ENCODE measurements at places on chromosomes 6 and 20.

DNA sequence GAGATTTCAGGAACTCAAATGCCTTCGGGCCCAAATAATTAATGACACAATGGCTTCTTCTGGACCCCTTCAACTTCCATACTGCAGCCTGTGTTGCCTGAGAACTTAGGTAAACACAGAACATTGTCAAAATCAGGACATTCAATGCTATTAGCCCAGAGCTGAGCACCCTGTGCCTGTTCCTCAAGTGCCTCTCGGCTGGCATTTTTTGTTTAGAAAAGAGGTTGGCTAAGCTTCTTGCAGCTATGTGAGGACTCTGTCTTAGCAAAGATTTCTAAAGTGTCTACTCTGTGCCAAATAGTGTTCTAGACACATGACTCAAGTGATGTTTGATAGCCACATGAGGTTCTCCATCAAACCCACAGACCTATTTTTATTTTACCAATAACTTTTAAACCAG lies 289.3 kb upstream of the ARID1B start:
- no peak for DNase-seq

DNA sequence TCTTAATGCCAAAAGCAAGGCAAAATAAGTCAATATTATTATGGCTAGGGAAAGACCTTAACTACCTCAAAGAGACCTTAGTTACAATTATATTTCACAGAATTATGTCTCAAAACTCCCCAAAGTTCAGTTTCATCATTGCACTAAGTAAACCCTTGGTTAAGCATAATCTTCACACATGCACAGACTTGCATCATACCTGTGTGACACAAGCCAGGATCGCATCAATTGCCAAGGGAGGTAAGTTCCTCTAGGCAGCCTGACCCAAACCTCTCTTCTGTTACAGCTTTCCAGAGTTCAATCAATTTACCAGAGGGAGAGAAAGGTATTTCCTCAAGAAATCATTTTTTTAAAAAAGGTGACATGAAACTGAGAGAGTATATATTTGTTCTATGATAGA lies 31.9 kb upstream of the PRSS35 start:
- DNase-seq = no peak

DNA sequence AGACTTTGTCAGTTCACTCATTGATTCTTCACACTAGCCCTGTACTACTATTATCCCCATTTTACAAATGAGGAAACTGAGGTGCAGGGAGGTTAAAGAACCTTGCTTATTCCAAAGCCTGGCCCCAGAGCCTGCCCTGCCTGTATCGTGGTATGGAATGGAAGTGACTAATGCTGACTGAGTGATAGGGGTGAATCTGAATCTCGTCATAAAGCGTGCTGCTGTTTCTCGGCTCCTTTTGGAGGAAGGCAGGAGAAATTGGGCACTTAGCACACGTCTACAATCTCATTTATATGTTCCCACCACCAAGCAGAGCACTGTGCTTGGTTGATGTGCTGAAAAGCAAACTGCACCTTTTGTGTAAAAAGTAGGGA lies 17.1 kb downstream of the GFRA4 start:
- DNase-seq = no peak

GRCh38 chr6:43740961-43741764 lies 28.8 kb upstream of the VEGFA start:
- no peak for DNase-seq
